ENCODE measurements at places on chromosomes 2 and 18.

DNA sequence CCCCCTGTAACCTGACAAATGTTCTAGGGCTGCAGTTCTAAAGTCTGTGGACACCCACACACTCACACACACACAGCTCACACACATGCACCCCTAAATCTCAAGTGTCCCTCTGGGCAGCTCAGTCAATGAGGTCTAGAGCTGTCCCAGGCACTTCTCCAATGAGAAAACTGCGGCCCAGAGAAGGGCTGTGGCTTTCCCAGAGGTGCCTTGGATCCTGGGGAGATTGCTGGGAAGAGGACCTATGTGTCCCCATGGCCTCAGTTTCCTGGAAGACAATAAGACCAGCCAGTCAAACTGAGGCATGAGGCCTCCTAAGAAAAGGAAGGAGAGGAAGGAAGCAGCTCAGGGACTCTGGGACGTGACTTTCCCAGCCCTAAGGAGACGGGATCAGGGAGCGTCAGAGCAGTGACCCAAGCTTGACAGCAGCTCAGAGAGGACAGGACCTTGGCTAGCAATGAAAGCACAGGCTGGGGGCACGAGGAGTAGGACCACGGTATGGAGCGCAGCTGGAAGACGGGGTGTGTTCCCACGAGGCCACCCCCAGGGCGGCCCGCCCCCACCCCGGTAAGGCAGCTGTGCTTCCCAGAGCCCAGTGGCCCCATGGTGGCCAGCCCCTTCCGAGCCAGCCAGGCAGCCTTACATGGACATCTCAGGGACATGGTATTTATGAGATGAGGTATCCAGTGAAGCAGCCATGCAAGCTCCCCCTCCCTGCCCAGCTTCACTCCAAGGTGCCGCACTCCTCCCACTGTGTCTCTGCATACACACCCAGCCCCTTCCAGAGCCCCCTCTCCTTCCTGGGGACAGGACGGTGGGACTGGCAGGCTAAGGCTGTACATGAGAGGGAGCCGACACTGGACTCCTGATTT lies 46.0 kb downstream of the TNS1 start:
- no peak for DNase-seq

DNA sequence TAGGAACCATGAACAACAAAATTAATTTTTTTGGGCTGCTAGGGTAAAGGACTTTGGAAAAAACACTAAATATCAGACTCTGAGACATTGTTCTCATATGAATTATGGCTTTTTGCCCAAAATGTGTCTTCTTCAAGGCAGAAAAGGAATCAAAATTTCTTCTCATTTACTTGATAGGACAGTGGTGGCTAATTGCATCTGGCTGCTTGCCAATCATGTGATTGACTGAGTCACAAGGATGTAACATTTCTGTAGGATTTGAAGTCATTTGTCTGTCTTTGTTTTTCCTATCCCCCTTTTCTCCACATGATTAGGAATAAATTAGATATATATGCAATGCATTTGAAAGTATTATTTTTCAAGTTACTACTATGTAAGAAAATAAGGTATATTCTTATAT lies 130.2 kb downstream of the SLC4A10 start:
- no peak for DNase-seq

GRCh38 chr2:157296490-157296889 lies 29.1 kb downstream of the ERMN start:
- DNase-seq: no peak

DNA sequence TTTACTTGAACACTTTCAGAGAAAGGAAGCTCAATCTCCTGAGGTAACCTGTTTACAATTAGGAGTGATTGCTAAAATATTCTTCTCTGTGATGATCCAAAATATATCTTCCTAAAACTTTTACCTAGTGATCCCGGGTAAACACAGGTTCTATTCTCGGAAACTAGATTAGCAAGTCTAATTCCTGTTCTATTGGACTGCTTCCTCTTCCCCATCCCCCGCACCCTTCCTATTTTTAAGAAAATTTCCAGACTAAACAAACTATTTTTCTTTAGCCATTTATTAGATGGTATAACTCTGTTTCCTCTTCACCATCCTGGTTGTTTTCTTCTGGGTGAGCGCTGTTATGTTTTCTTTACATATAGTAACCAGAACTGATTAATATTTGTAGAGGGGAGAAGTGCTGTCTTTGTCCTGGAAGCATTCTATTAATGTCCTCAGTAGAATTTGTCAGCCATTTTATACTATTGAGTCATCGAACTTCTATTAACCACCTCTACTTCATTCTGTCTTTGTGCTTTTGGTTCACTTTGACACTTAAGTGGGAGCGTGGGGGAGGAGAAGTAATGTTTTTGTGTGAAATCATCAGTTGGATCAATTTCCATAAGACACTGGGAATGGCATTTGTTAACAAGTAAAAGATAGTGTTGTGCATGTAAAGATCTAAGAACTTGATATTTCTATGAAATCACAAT lies 31.8 kb downstream of the CREB1 start:
- DNase-seq: no peak

DNA sequence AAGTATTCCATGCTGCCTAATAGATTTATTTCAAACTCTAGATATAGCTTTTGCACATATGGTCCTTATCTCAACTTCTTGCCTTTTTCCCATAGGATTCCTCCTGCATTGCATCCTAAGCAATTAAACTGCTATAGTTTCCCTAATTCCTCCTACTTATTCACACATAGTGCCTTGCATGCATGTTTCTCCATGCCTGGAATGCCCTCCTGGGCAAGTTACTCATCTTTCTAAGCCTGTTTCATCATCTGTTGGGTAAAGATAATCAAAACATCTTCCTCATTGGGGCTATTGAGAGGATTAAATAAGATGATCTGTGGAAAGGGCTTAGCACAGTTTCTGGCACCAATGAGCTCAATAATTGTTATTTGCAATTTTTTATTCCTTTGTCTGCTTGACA lies 726.5 kb downstream of the SLC4A3 start:
- DNase-seq: no peak

DNA sequence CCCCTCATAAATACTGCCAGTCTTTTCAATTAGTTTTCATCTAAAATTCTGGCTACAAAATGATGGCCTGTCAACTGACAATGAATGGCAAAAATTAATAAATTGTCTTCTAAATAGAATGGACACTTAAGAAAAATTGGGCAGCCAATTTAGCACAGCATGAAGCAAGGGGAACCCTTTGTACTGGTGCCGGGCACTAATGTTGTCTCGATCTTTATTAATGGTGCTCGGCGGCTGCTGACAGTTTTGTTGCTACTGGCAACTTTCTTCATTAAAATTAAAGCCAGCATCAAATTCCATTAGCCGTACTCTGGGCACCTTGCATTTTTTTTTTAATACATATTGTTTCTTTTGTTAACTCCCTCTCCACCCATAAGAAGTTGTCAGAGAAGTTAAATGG lies 309.3 kb downstream of the GBX2 start:
- no peak for DNase-seq

DNA sequence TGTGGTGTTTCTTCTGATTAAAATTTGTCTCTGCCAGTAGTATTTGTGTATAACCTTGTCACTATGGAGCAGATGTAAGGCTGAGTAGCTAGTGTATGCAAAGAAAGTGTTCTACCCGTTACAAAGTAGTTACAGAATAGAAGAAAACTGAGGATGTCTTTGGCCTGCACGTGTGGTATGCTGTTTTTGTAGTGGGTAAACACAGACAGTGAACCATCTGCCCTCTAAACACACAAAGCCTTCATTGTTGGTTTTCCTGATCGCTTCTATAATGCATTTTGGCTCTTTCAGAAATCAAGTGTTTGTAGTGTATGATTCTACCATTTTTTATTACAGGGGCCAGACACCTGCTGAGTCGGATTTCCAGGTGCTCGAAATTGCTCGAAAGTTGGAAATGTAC lies 61.5 kb downstream of the FARP2 start:
- DNase-seq: no peak

- no peak for DNase-seq
Measured at GRCh38 chr18:75677696-75678455, 250.4 kb upstream of the SMIM21 start.

- DNase-seq: no peak
Measured at GRCh38 chr2:96775160-96775559, 14.5 kb downstream of the CNNM4 start.

DNA sequence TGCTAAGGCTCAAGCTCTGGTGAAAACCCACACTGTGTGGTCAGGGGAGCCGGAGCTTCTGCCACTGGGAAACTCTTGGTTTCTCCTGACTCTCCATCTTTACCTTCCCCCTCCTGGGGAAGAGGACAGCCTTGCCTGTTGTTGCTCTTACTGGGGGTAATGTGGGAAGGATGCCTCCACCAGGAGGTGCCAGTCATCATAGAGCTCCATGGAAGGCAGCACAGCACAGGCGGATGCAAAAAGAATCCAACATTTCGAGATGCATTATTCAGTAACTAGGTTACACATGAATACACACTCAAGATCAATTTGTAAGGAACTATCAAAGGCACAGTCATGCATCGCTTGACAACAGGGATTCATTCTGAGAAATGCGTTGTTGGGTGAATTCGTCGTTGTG lies 322.6 kb downstream of the AFF3 start:
- no peak for DNase-seq

GRCh38 chr18:76546436-76546835 lies 51.4 kb upstream of the ZNF516 start:
- no peak for DNase-seq

GRCh38 chr2:7272210-7272609 lies 355.0 kb downstream of the RNF144A start:
- no peak for DNase-seq

GRCh38 chr2:120103723-120104467 lies 91.0 kb downstream of the EPB41L5 start:
- DNase-seq: no peak

- DNase-seq: no peak
Measured at GRCh38 chr2:150174971-150175421, 312.5 kb downstream of the RND3 start.

DNA sequence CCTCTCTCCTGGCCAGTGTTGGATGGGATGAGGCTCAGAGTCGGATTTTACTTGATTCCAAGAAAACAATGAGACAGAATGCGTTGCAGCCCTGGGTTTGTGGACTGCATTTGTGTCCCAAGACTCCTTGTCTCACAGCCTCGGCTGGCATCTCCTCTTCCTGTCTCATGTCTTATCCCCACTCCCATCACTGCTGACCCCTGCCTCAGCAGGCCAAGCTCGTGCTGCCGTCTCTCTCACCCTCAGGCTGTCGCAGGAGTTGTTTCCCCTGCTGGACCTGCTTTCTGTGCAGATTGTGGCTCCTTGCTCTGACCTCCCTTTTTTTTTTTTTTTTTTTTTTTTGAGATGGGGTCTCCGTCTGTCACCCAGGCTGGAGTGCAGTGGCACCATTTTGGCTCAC lies 70.2 kb upstream of the RALBP1 start:
- no peak for DNase-seq

- DNase-seq: no peak
Measured at GRCh38 chr18:2212598-2213205, 358.6 kb downstream of the METTL4 start.

GRCh38 chr2:39741871-39742270 lies 37.2 kb downstream of the THUMPD2 start:
- no peak for DNase-seq
